ENCODE measurements at places on chromosomes 6 and 20.

DNA sequence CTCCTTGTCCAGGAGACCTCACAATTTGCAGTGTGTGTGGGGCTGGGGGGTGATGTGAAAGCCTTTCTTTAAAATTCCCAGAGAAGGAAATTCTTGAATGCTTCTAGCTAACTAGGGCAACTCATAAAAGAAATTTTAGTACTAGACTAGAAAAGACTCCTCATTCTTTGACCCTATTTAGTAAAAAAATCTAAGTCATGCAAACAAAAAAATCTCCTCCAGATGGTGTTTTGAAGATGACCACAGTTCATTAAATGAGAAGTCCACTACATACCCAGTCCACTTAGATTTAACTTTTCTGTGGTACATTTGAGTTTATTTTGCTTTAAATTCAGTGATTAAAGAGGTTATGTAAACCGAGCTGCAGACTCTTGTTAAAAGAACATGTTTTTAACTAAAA is 67.5 kb downstream of the NDUFAF5 start:
- no peak for DNase-seq

DNA sequence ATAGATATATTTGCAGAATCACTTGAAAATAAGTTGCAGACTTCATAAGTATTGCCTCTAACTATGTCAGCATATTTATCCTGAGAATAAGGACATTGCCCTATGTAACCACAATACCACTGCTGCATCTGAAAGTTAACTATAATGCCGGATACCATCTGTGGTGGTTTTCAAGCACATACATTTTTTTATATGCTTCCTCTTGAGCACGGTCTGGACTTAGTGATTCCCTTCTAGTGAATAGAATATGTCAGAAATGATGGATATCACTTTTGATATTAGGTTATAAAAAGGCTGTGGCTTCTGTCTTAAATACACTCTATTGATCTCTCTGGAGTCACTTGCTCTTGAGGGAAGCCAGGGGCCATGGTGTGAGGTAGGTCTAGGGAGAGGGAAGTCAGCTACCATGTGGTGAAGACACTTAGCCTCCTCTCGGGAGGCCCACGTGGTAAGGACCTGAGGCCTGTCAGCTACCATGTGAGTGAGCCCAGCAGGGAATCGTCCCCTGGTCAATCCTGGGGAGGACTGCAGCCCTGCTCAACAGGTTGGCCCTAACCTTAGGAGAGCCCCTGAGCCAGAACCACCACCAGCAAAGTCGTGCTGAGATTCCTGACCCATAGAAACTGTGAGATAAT is 57.5 kb downstream of the CCDC170 start:
- no peak for DNase-seq

- no peak for DNase-seq
Observed at GRCh38 chr6:19167251-19167650, 669.9 kb upstream of the ID4 start.

GRCh38 chr20:11232896-11233295 is 559.1 kb upstream of the JAG1 start:
- no peak for DNase-seq

DNA sequence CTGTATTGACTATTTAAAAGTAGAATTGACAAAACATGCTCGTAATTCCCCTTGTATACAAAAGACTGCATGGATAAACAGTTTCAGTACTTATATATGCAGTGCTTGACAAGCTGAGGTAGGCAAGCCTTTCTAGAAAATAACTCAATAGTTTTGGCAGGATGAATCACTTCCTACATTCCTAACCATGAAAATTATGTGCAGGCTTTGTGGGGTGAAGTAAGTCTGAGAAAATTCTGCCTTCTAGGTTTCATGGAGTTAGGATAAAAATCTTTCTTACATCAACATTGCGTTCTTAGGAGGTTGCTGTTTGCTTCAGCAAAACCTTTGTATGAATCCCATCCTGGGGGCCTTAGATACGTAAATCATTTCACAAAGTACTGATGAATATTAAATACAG is 801.4 kb upstream of the EYS start:
- DNase-seq, result no peak

DNA sequence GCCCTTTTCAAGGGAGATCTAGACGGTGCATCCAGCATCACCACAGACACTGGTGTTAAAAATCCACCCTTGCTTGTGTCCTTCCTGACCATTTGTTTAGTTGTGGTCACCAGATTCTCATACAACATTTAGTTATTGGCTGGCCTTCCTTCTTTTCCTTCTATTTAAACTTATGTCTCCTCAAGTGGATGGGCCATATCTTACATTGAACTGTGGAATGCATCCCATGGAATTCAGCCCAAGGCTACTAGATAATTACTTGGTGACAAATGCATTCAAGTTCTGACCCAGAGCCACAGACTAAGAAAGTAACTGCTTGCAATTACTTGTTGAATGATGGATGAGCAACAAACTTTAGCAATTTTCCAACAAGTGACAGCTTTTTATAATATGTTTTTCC is 198.9 kb upstream of the SSTR4 start:
- no peak for DNase-seq

DNA sequence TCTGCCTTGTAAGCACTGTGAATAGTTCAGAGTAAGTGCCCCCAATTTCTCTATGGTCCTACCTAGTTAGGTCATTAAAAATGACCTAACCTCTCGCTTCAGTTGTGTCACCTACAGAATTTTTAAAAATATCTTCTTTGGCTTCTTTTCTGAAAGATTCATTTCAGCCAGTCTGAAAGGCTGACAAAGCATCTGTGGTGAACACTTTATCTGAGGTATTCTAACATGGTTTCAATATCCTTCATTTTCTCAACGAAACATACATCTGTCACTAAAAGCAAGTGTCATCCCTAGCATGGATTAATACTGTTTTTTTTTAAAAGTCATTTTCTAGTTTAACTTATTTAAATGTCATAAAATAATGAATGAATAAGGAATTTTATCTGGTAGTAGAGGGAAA is 5.1 kb downstream of the DPM1 start:
- DNase-seq, result no peak

GRCh38 chr6:16345449-16346330 is 107.3 kb downstream of the GMPR start:
- DNase-seq, result no peak

DNA sequence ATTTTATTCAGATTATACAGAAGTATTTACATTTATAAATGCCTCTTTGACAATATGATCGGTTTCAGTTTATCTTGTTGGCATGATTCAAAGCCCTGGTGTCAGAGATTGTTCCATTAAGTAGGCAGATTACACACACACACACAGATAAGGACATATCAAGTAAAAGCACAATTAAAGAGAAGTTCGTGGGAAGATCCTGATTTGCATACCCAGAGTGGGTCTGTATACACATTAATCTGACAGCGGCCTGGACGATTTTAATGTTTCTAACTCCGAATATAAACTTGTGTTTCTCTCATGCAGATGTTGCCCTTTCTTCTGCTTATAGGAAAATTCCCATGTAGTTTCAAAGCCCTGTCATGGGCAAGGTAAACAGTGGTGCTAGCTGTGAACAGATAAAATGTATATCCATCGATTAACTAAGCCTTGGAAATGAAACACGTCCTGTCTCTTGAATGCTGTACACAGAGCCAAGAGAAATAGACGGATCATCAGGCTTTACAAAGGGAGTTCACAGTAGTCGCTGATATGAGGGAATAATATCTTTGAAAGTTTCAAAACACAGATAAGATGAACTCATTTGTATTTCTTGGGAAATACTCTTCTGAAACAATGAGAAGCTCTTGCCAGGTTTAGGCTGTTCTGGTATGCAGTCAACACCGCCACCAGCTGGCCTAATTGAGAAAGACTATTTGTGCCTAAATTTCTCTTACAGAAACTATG is 108.2 kb upstream of the GMDS start:
- peak; percentile 80 for DNase-seq

- no peak for DNase-seq
Observed at GRCh38 chr20:13336308-13337089, 115.4 kb downstream of the ISM1 start.

GRCh38 chr6:28137505-28137981 is 4.1 kb upstream of the ZKSCAN8 start:
- no peak for DNase-seq
